MM.1S (cell line): ENCODE measurements at places on chromosomes 2 and 18.

DNA sequence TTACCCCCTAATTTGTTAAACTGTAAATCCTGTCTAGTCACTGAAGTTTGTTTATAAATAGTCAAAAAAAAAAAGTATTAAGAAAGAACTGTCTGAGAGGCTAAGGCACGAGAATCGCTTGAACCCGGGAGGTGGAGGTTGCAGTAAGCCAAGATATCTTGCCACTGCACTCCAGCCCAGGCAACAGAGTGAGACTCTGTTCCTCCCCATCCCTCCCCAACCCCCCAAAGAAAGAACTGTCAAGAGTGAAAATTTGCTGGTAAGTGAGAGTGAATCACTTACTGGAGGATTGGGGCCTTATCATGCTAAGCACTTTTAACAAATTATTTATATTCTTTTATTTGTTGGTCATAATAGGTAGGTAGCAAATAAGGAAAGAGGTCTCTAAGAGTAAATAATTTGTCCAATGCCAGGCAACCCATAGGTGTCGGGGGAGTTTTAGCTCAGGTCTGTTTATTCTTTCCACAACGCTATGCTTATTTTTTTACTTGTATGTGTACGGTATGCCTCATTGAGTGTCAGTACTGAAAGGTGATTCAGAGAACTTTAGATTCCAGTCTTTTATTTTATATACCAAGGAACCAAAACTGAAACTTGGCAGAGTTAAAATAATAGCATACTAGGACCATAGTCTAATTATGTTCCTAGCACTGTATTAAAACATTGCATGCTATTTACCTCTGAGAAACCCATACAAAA lies 2.5 kb downstream of the TAF4B start:
- H3K36me3 ChIP-seq, result peaks cover 4% of the 10 kb centered on the region; the same call in 1 of the 2 replicates
- no peaks in the 10 kb centered on the region for H3K27me3 ChIP-seq
- H3K4me3 ChIP-seq, result peak overlapping the region; percentile 94
- peak; percentile 10 for DNase-seq
- peaks cover 8% of the 10 kb centered on the region; the same call in 1 of the 2 replicates for H3K4me1 ChIP-seq
- no peak overlapping the region for H3K27ac ChIP-seq

- peak overlapping the region; percentile 69; the same call in 1 of the 2 replicates for H3K27ac ChIP-seq
- peak overlapping the region; percentile 87 for H3K4me3 ChIP-seq
- no peaks in the 10 kb centered on the region for H3K27me3 ChIP-seq
- H3K36me3 ChIP-seq, result no peaks in the 10 kb centered on the region
- peak; percentile 88 for DNase-seq
- peaks cover 26% of the 10 kb centered on the region for H3K4me1 ChIP-seq
These were observed 1.8 kb downstream of the FBXO48 start for GRCh38 chr2:68465081-68465916.

DNA sequence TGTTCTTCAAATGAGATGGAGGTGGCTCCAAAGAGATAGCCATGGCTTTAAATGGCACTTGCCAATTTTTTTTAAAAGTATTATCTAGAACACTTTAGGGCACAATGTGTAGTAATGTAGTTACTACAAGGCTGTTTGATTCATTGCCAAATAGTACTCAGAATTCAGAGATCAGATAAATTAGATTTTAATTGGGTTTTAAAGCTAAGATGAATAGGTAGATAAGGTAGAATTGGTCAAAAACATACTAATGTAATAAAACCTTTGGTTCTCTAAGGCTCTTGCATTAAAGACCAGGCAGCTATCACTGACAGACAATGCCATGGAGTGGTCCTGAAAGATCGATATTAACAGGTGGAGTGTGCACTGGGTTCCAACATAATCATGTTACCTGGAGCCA lies 365.9 kb downstream of the LRRTM1 start:
- H3K27me3 ChIP-seq, result no peaks in the 10 kb centered on the region
- H3K27ac ChIP-seq, result no peak overlapping the region
- H3K36me3 ChIP-seq, result no peaks in the 10 kb centered on the region
- H3K4me1 ChIP-seq, result no peaks in the 10 kb centered on the region
- H3K4me3 ChIP-seq, result no peak overlapping the region

GRCh38 chr2:106032676-106033075 lies 161.4 kb downstream of the UXS1 start:
- H3K36me3 ChIP-seq, result no peaks in the 10 kb centered on the region
- no peaks in the 10 kb centered on the region for H3K4me1 ChIP-seq
- no peak overlapping the region for H3K27ac ChIP-seq
- DNase-seq, result no peak
- H3K4me3 ChIP-seq, result no peak overlapping the region

DNA sequence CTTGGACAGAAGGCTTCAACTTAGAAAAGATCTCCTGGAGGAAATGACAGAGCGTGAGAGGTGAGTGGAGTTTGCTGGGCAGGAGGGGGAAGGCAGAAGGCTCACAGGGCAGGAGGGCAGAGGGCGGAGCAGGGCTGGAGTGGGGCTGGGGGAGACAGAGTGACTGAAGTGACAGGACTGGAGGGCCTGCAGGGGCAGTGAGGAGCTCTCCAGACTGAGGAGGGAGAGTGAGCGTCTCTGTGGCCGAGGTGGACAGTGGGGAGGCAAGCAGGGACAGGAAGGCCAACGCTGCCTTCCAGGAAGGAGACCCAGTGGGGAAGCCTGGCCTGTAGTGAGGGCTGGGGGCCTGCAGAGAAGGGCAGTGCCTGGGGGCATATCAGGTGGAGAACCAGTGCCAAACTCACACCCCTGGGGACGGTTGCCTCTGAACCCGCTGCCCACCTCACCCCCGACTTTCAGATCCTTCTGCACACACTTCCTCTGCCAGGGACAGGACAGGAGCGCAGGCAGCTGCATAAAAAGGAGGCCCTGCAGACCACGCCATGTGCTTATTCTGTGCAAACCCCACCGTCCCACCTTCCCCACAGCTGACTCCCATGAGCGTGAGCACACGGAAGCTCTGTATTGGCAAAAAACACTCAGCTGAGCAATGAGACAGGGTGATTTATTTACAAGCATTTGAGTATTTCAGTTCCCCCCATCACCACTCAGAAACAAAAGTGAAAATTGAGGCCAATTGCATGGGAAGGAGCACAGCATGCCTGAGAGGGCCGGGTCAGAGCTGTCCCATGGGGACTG lies 244.3 kb downstream of the FAM210A start:
- DNase-seq, result no peak
- H3K27me3 ChIP-seq, result no peaks in the 10 kb centered on the region
- H3K36me3 ChIP-seq, result no peaks in the 10 kb centered on the region

DNA sequence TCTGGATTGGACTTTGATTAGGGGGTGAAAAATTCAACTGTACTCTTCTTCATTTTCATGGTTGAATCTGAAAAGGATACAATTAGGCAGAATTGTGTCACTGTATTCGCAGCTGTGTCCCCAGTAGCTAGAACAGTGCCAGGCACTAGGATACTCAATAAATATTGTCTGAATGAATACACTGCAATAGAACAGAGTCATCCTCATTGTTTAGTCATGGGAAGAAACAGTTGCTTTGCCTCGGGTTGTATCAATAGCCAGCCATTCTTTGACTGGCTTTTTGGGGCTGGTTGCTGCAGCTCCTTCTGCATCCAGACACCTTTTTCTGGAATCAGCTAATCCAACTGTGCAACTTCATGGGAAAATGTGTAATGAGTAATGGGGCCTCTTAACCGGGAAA lies 18.1 kb upstream of the DYNC1I2 start:
- no peak overlapping the region for H3K27ac ChIP-seq
- no peaks in the 10 kb centered on the region for H3K36me3 ChIP-seq
- H3K27me3 ChIP-seq, result no peaks in the 10 kb centered on the region
- H3K4me3 ChIP-seq, result no peak overlapping the region
- H3K4me1 ChIP-seq, result no peaks in the 10 kb centered on the region
- no peak for DNase-seq

GRCh38 chr2:172244419-172245130 lies 141.9 kb upstream of the DLX2 start:
- no peaks in the 10 kb centered on the region for H3K36me3 ChIP-seq
- H3K27ac ChIP-seq, result no peak overlapping the region
- no peaks in the 10 kb centered on the region for H3K4me1 ChIP-seq
- DNase-seq, result no peak

- no peaks in the 10 kb centered on the region for H3K27me3 ChIP-seq
- DNase-seq, result no peak
- H3K36me3 ChIP-seq, result no peaks in the 10 kb centered on the region
- no peak overlapping the region for H3K4me3 ChIP-seq
- no peak overlapping the region for H3K27ac ChIP-seq
- no peaks in the 10 kb centered on the region for H3K4me1 ChIP-seq
These were observed 86.7 kb downstream of the LDLRAD4 start for GRCh38 chr18:13305301-13305700.

DNA sequence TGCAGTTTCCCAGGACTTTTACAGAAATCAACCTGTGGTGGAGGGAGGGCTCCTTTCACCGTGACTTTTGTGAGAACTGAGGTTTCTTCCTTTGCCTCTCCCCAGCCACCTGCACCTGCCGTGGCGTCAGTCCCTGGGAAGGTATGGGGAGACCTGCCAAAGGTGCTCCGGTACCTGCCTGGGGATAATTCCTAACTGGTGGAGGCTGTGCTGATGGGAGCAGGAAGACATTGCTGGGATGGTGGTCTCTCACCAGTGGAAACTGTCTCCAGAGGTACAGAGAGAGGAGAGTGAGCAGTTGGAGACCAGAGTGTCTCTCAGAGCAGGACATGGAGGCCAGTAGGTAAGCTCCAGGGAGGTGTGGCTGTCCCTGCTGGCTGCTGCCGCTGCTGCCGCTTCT lies 52.6 kb downstream of the CIB4 start:
- H3K4me1 ChIP-seq, result peaks cover 14% of the 10 kb centered on the region
- no peaks in the 10 kb centered on the region for H3K36me3 ChIP-seq
- peaks cover 99% of the 10 kb centered on the region for H3K27me3 ChIP-seq

- H3K27ac ChIP-seq, result no peak overlapping the region
- H3K36me3 ChIP-seq, result no peaks in the 10 kb centered on the region
- H3K27me3 ChIP-seq, result no peaks in the 10 kb centered on the region
- no peaks in the 10 kb centered on the region for H3K4me1 ChIP-seq
These were observed 698.0 kb downstream of the TDRD15 start for GRCh38 chr2:21821672-21822227.

DNA sequence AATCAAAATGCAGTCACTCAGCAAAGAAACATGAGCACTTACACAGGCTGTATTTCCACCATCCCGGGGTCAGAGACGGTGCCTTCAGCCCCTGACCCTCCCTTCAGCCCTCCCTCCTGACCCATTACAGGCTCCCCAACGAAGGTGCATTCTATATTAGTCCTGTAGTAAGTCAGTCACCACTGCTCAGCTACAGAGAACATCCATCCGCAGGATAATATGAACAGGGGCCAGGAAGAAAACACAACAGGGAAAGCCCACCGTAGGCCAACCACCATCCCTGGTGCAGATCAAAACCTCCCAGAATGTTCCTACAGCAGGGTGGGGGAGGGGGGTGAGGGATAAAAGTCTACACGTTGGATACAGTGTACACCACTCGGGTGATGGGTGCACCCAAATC lies 15.1 kb downstream of the PXDN start:
- H3K4me3 ChIP-seq, result no peak overlapping the region
- H3K27ac ChIP-seq, result no peak overlapping the region
- no peaks in the 10 kb centered on the region for H3K4me1 ChIP-seq
- no peaks in the 10 kb centered on the region for H3K36me3 ChIP-seq
- H3K27me3 ChIP-seq, result no peaks in the 10 kb centered on the region

- H3K27me3 ChIP-seq, result no peaks in the 10 kb centered on the region
- no peak overlapping the region for H3K4me3 ChIP-seq
- H3K27ac ChIP-seq, result no peak overlapping the region
- no peaks in the 10 kb centered on the region for H3K4me1 ChIP-seq
- no peaks in the 10 kb centered on the region for H3K36me3 ChIP-seq
These were observed 327.3 kb downstream of the SMAD2 start for GRCh38 chr18:47603158-47603557.

GRCh38 chr18:59918997-59919396 lies 19.2 kb downstream of the PMAIP1 start:
- no peak for DNase-seq
- H3K4me3 ChIP-seq, result no peak overlapping the region
- H3K4me1 ChIP-seq, result no peaks in the 10 kb centered on the region
- H3K36me3 ChIP-seq, result no peaks in the 10 kb centered on the region

GRCh38 chr2:23944976-23945375 lies 4.7 kb downstream of the UBXN2A start:
- no peak for DNase-seq
- no peak overlapping the region for H3K4me3 ChIP-seq

- no peak overlapping the region for H3K4me3 ChIP-seq
- H3K27me3 ChIP-seq, result peaks cover 89% of the 10 kb centered on the region
- H3K36me3 ChIP-seq, result no peaks in the 10 kb centered on the region
- H3K4me1 ChIP-seq, result no peaks in the 10 kb centered on the region
These were observed 1.4 kb upstream of the CFAP65 start for GRCh38 chr2:219042750-219043149.

DNA sequence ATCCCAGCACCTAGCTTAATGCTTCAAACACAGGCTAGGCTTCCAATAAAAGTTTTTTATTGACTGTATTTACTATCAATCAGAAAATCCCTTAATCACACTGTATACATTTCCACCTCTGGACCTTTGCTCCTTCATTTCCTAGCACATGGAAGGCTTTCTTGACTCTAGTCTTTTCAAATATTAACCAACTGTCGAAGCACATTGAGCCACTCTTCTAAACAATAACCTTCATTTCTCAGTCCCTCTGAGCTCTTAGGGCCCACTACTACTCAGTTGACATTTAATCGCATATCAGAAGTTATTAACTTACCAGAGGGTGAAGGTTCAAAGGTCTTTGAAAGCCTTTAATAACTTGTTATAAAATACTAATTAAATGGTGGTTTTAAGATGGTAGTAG lies 37.4 kb downstream of the CERKL start:
- no peaks in the 10 kb centered on the region for H3K27me3 ChIP-seq
- no peak overlapping the region for H3K27ac ChIP-seq
- H3K4me1 ChIP-seq, result no peaks in the 10 kb centered on the region
- H3K36me3 ChIP-seq, result no peaks in the 10 kb centered on the region

GRCh38 chr2:188399159-188399558 lies 107.5 kb downstream of the GULP1 start:
- no peak for DNase-seq
- no peak overlapping the region for H3K4me3 ChIP-seq
- H3K36me3 ChIP-seq, result no peaks in the 10 kb centered on the region
- no peaks in the 10 kb centered on the region for H3K4me1 ChIP-seq
- no peak overlapping the region for H3K27ac ChIP-seq

GRCh38 chr2:85951351-85952067 lies 62.7 kb upstream of the ST3GAL5 start:
- no peaks in the 10 kb centered on the region for H3K36me3 ChIP-seq
- H3K4me3 ChIP-seq, result no peak overlapping the region
- no peak overlapping the region for H3K27ac ChIP-seq
- DNase-seq, result no peak

- H3K4me1 ChIP-seq, result no peaks in the 10 kb centered on the region
- no peak overlapping the region for H3K27ac ChIP-seq
- H3K4me3 ChIP-seq, result no peak overlapping the region
- H3K27me3 ChIP-seq, result no peaks in the 10 kb centered on the region
- no peak for DNase-seq
- no peaks in the 10 kb centered on the region for H3K36me3 ChIP-seq
These were observed 19.8 kb downstream of the MAP4K4 start for GRCh38 chr2:101717071-101717845.

- no peaks in the 10 kb centered on the region for H3K27me3 ChIP-seq
- no peak for DNase-seq
- H3K36me3 ChIP-seq, result no peaks in the 10 kb centered on the region
- H3K4me1 ChIP-seq, result no peaks in the 10 kb centered on the region
- H3K27ac ChIP-seq, result no peak overlapping the region
- no peak overlapping the region for H3K4me3 ChIP-seq
These were observed 630.7 kb upstream of the HS6ST1 start for GRCh38 chr2:128949360-128949759.

GRCh38 chr2:38207168-38207567 lies 131.2 kb upstream of the CYP1B1 start:
- DNase-seq, result no peak
- no peaks in the 10 kb centered on the region for H3K27me3 ChIP-seq
- H3K36me3 ChIP-seq, result no peaks in the 10 kb centered on the region
- no peak overlapping the region for H3K4me3 ChIP-seq
- no peaks in the 10 kb centered on the region for H3K4me1 ChIP-seq

GRCh38 chr2:53475766-53476165 lies 291.8 kb upstream of the CHAC2 start:
- H3K4me3 ChIP-seq, result no peak overlapping the region
- no peaks in the 10 kb centered on the region for H3K27me3 ChIP-seq
- no peaks in the 10 kb centered on the region for H3K36me3 ChIP-seq
- H3K4me1 ChIP-seq, result no peaks in the 10 kb centered on the region
